Gastroesophageal sphincter (tissue), 4 donors: ENCODE measurements at places on chromosomes 3 and 15. TPM values are rescaled to one million over a fixed set of nuclear protein-coding genes. Genes with fewer than 3 reads are reported as not detected.

DNA sequence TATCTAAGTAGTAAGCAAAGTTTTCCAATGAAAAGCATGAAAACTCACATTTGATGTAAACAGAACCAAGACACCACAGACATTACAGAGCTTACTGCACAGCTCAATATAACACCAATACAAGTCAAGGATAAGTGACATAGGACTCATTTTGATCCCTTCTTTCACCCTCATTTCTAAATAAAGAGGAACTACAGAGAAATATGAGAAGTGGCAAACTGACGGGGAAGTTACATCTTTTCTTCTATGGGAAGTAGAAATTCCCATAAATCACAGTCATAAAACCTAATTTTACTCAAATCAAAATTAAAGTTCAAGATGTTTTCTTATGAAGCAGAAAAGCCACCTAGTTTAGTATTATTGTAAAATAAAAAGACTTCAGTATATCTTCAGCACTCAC, 3.8 kb downstream of the ATG3 start:
- no peak for ATAC-seq

GRCh38 chr3:131109156-131109555, 82.5 kb downstream of the NEK11 start:
- no peak for ATAC-seq

- ATAC-seq: no peak
These were observed 88.1 kb downstream of the CORO2B start for GRCh38 chr15:68666812-68667450.

DNA sequence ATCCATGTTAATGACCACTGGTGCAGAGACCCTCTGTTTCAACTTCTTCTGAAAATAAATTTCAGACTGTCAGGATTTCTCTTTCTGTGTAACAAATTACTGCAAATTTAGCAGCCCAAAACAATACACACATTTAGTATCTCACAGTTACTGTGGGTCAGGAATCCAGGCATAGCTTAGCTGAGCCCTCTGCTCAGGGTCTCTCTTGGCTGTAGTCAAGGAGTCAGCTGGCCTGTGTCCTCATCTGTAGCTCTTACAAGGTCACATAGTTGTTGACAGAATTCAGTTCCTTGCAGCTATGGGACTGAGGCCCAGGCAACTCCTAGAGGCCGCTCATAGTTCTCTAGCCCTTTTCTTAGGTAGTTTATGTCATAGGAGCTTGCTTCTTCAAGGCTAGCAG, 51.9 kb downstream of the NKIRAS1 start:
- ATAC-seq: no peak

- ATAC-seq: no peak
These were observed 13.8 kb downstream of the SQOR start for GRCh38 chr15:45648521-45649200.

DNA sequence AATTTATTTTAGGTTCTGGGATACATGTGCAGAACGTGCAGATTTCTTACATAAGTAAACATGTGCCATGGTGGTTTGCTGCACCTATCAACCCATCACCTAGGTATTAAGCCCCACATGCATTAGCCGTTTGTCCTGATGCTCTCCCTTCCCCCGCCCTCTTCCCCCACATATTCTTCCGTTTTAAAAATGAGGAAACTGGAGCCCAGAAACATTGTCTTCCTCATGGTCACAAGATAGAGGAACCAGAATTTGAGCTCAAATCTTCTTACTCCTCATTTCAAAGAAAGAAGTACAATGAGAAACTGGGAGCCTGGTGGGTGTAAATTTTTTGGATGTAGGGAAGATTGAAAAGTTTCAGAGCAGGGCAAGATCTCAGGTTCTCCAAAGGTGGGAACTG, 56.1 kb upstream of the USP3 start:
- no peak for ATAC-seq

DNA sequence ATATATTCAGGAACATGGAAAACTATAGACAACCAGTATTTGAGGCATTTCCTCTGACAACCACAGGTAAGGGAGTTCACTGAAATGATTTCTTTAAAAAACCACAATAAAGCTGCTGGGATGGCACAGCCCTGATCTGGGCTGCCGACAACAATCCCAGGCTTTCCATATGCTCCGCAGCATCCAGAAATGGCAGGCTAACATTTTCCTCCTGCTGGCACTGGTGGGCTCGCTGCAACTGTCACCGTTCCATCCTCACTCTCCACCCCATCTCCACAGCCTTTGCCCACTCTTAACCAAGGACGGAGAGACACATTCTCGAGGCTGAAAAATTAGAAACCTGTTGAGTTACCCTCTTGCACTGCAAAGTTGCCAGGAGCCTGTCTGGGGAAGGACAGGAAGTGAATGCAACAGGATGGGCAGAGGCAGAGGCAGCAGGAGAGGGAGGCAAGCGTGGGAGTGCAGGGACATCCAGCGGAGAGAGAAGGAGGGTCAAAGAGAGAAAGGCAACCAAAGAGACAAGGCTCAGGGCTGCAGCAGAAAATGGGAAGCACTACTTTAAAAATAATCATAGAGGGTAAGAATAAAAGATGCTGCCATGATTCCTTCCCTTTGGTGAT, 79.0 kb upstream of the ARRDC4 start:
- no peak for ATAC-seq

- no peak for ATAC-seq
These were observed 55.0 kb downstream of the OXSM start for GRCh38 chr3:25844891-25845290.

DNA sequence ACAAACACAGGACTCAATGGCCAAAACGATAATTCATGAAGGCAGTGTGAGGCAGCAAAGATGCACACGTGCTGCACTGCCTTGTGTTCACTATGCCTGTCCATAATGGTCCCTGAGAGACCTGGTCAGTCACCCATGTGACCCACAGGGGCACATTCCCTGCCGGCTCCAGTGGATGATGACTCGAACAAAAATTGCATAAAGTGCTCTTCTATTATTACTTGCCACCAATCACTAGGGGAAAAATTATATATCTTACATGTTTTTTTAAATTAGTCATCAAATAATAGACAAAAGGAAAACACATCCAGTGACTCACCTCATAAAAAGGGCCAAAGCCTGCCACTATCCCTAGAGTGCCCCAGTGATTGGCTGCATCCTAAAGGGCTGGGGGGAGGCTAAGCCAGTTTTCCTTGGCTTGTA, 47.5 kb downstream of the UBP1 start:
- ATAC-seq: peak; percentile 39

- ATAC-seq: no peak
These were observed 53.1 kb downstream of the GMNC start for GRCh38 chr3:190809351-190809750.

- ATAC-seq: no peak
These were observed 165.3 kb downstream of the FMN1 start for GRCh38 chr15:33029109-33029652.

- no peak for ATAC-seq
These were observed 10.6 kb upstream of the B3GNT5 start for GRCh38 chr3:183242431-183242830.

DNA sequence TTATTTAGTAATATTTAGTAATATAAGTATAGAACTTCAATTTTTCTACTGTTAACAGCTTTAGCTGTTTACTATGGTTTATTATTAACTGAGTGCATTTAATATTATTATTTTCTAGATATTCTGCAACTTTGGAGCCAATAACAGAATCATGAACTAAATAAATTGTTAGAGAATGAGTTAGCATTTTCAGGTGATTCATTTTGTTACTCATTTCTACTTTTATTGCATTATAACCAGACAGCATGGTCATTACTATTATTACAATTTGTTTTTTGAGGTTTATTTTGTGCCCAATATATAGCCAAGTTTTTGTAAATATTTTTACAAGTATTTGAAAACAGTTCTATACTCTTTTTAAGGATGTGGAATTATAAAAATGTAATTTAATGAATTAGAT, 279.6 kb downstream of the SQOR start:
- ATAC-seq: no peak

DNA sequence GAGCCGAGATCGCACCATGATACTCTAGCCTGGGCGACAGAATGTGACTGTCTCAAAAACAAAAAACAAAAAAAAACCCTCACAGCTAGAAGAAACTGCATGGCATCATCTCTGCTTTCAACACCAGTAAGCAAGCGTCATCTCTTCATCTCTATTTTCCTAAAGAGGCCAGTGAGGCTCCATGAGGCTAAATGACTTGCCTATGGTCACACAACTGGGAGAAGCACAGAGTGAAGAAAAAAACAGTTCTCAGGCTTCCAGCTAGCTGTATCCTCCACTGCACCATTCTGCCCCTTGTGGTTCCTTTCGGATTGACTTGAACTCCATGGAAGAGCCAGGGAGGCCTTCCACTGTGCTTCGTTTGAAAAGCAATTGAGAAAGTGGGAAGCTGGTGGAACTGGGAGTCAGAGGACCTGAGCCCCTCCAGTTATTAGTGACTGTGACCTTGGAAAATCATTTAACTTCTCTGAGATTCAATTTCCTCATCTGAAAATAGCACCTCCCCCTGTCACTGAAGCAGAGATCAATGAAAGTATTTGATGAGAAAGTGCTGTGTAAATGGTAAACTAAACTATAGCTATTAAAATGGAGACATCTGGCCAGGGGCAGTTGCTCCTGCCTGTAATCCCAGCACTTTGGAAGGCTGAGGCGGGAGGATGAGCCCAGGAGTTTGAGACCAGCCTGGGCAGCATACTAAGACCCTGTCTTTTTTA, 32.1 kb upstream of the DENND4A start:
- ATAC-seq: peak; percentile 85

- no peak for ATAC-seq
These were observed 16.1 kb downstream of the POU1F1 start for GRCh38 chr3:87260270-87260669.

GRCh38 chr3:51355891-51356578, 29.1 kb upstream of the MANF start:
- ATAC-seq: no peak

DNA sequence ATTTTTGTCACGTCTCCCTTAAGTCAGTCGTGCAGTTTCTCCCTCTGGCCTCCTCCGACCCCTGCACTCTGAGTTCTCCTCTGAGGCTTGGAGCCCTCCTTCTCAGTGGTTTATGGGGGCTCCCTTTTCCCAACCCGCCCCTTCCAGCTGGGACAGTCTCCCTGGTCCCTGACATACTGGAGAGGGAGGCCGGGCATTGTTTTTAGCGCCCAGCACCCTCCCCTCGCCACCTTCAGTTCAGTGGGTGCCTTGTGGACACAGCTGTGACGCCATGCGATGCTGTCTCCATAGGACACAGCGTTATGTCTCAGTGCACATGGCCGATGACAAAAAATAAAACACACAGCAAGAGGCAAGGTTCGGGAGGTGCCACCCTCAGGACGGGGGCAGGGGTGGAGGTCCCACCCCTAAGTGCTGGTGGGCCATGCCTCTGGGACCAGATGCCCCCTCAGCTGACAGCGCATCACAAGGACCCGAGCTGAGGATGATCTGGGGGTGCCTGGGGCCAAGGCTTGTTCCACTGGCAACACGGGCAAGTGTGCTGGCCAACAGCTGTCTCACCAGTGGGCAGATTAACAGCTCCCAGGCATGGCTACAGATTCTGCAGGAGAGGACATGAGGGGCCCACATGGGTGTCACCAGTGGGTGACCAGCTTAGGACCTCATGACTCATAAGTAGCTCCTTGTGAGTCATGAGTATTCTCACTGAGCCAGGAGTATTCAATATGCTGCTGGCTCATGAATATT, 81.6 kb downstream of the PLXNA1 start:
- peak; percentile 13 for ATAC-seq

- ATAC-seq: no peak
These were observed 689.9 kb upstream of the SEMA6D start for GRCh38 chr15:47027322-47027946.

GRCh38 chr3:64496786-64497490, 190.9 kb downstream of the ADAMTS9 start:
- ATAC-seq: no peak

DNA sequence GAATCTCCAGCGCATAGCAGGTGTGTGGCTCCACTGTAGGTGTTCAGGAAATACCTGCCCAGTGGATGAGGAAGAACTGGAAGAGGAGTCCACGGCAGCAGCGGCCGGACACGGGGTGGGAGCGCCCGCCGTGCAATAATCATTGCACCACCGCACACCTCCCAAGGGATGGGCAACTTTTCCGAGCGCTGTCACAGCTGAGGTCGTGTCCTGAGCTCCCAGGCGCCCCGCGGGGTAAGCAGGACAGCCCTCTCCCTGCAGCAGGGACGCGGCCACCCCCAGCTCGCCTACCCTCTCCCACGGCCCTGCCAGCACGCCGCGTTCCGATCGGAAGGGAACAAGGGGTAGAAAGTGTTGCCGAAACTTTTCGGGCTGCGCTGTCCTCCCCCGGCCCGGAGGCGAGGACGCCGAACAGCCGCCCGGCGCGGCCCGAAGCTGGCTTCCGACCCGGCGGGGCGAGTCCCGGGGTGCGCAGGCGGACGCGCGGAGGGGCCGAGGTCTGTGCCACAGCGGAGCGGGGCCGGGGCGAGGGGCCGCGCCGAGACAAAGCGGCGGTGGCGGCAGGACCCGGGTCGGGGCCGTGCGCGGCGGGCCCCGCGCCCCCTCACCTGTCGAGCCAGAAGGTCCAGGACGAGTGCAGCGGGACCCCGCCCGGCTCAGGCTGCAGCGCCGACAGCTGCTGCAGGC, 475 bp downstream of the EIF4E3 start:
- peak; percentile 67 for ATAC-seq

GRCh38 chr3:13798401-13798800, 81.5 kb downstream of the WNT7A start:
- ATAC-seq: no peak

TEX264 gene
- 54.0 TPM for total RNA-seq

PLSCR2 gene
- 1.3 TPM for total RNA-seq

SERINC4 gene
- not detected for total RNA-seq

NR2F2 gene
- 97.8 TPM for total RNA-seq

NOP10 gene
- total RNA-seq: 128 TPM
